Chondrocyte (in vitro differentiated cells): ENCODE measurements at places on chromosomes 5 and 9. TPM values are rescaled to one million over a fixed set of nuclear protein-coding genes. Genes with fewer than 3 reads are reported as not detected.
A peak's percentile ranks its signal among the peaks of the same experiment; 100 is the strongest.

GRCh38 chr5:88785746-88786565, 97.0 kb downstream of the MEF2C start:
- peaks cover 30% of the 10 kb centered on the region for H3K4me1 ChIP-seq
- no peaks in the 10 kb centered on the region for H3K36me3 ChIP-seq
- DNase-seq: no peak
- no peaks in the 10 kb centered on the region for H3K27me3 ChIP-seq
- peak overlapping the region; percentile 51 for H3K4me3 ChIP-seq

DNA sequence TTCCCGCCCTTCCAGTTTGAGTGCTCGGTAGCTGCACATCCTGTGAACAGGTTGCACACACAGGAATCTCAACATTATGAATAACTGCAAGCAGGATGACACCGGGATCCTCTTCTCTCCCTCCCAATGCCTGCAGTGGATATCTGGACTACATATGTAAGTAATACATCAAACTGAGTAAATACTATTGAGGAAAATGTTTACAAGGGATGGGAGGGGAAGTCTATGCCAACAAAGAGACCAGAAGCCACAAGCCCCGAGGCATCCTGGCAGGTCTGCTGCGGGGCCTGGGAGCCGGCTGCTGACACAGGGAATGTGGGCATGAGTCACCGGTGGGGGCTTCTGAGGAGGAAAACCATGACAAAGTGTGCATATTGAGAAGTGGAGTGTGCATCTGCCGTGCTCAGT, 8.6 kb upstream of the ANKRD33B start:
- peak overlapping the region; percentile 81 for H3K27ac ChIP-seq
- H3K27me3 ChIP-seq: no peaks in the 10 kb centered on the region
- no peaks in the 10 kb centered on the region for H3K36me3 ChIP-seq
- DNase-seq: peak; percentile 81
- peaks cover 69% of the 10 kb centered on the region for H3K4me1 ChIP-seq

GRCh38 chr9:7154003-7154619, 396.3 kb downstream of the KDM4C start:
- no peak for DNase-seq
- no peak overlapping the region for H3K4me3 ChIP-seq
- no peak overlapping the region for H3K27ac ChIP-seq
- H3K36me3 ChIP-seq: peaks cover 10% of the 10 kb centered on the region
- H3K4me1 ChIP-seq: peaks cover 12% of the 10 kb centered on the region
- H3K27me3 ChIP-seq: no peaks in the 10 kb centered on the region

GRCh38 chr5:158387499-158387898, 528.6 kb upstream of the CLINT1 start:
- peaks cover 48% of the 10 kb centered on the region for H3K4me1 ChIP-seq
- no peak overlapping the region for H3K4me3 ChIP-seq
- H3K27ac ChIP-seq: no peak overlapping the region
- H3K36me3 ChIP-seq: no peaks in the 10 kb centered on the region
- no peak for DNase-seq

- H3K27me3 ChIP-seq: no peaks in the 10 kb centered on the region
- no peak overlapping the region for H3K27ac ChIP-seq
- no peak for DNase-seq
- no peak overlapping the region for H3K4me3 ChIP-seq
These were observed 794.9 kb upstream of the ARRDC3 start for GRCh38 chr5:92177926-92178487.

GRCh38 chr9:129174724-129175514, 3.1 kb downstream of the IER5L start:
- H3K4me1 ChIP-seq: peaks cover 27% of the 10 kb centered on the region
- no peaks in the 10 kb centered on the region for H3K27me3 ChIP-seq
- peaks cover 5% of the 10 kb centered on the region for H3K36me3 ChIP-seq
- peak overlapping the region; percentile 98 for H3K27ac ChIP-seq
- H3K4me3 ChIP-seq: peak overlapping the region; percentile 86
- no peak for DNase-seq

DNA sequence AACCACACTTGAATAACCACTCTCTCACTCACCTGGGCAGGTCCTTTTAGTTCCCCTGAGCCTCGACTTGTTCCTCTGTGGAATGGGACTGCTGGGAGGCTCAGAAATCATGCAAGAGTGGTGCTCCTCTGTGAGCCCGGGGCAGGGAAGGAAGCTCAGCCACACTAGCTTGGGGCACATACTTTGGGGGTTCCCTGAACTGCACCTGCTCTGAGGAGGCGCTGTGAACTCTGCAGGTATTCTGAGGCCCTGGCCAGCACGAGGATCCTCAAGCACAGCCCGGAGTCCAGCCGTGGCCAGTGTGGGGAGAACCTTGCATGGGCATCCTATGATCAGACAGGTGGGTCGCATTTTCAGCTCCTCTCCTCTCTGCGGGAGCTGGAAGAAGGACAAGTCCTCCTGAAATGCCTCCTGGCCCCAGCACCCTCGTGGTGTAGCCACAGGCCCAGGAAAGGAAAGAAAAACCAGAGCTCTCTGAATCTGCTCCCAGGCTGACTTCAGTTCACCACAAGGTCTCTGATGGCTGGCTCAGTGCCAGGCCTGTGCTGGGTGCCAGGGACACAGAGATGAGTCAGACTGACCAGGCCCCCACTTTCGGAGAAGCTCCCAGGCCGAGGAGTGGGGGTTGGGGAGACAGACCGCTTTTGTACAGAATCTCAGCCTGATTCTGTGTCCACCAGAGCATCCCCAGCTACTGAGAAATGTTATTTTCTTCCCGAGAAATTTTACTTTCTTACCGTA, 11.9 kb downstream of the GLIPR2 start:
- peak; percentile 98 for DNase-seq
- peaks cover 31% of the 10 kb centered on the region for H3K36me3 ChIP-seq
- peak overlapping the region; percentile 91 for H3K27ac ChIP-seq
- H3K4me3 ChIP-seq: no peak overlapping the region
- H3K27me3 ChIP-seq: no peaks in the 10 kb centered on the region
- peaks cover 71% of the 10 kb centered on the region for H3K4me1 ChIP-seq

GRCh38 chr5:15690611-15691010, 190.6 kb downstream of the FBXL7 start:
- no peak overlapping the region for H3K4me3 ChIP-seq
- H3K27ac ChIP-seq: peak overlapping the region; percentile 96

GRCh38 chr5:149333711-149334443, 11.4 kb upstream of the GRPEL2 start:
- H3K36me3 ChIP-seq: peaks cover 3% of the 10 kb centered on the region
- H3K27ac ChIP-seq: peak overlapping the region; percentile 81
- peaks cover 12% of the 10 kb centered on the region for H3K4me1 ChIP-seq
- no peak for DNase-seq
- no peak overlapping the region for H3K4me3 ChIP-seq

The FXN gene
- 9.6 to 10.5 TPM (median 9.9 TPM) in 3 replicates for total RNA-seq

The ASS1 gene
- 193 to 202 TPM (median 194 TPM) in 3 replicates for total RNA-seq

The DIRAS2 gene
- 10.5 to 20.2 TPM (median 10.9 TPM) in 3 replicates for total RNA-seq

The PLAC8L1 gene
- total RNA-seq: 0.59 to 0.97 TPM (median 0.94 TPM) in 3 replicates

The FCN2 gene
- total RNA-seq: not detected in 3 replicates

The PDE8B gene
- 1.1 to 2.2 TPM (median 1.8 TPM) in 3 replicates for total RNA-seq

The ITK gene
- total RNA-seq: not detected in 3 replicates

The SLC44A1 gene
- 17.1 to 34.5 TPM (median 18.6 TPM) in 3 replicates for total RNA-seq

The RUFY1 gene
- total RNA-seq: 34.4 to 43.1 TPM (median 36.9 TPM) in 3 replicates

The GPR150 gene
- 0.33 to 0.42 TPM in 2 of 3 replicates, not detected in the other for total RNA-seq
